ENCODE measurements at places on chromosomes 3 and 15.

- DNase-seq, result no peak
Measured at GRCh38 chr3:57157545-57157944, 7.6 kb downstream of the IL17RD start.

GRCh38 chr3:150745832-150746231 is 17.1 kb downstream of the SIAH2 start:
- no peak for DNase-seq

GRCh38 chr15:94335616-94336015 is 104.3 kb downstream of the MCTP2 start:
- DNase-seq, result no peak

DNA sequence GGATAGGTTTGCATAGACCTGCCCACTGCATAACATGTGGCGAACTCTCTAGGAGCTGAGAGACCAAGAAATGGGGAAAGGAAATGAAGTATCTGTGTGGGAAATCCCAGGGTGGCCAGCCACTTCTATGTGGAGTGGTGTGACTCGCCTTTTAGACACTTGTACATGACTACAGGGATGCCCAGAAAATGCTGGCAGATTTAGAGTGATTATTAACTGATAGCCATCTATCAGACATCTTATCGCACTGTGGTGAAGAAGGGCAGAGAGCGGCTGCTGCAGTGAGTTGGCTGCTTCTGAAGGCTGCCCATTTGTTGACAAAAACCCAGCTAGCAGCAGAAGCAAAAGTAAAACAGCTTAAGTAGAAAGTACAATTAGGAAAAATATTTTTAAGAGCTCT is 18.1 kb upstream of the STAC start:
- no peak for DNase-seq

DNA sequence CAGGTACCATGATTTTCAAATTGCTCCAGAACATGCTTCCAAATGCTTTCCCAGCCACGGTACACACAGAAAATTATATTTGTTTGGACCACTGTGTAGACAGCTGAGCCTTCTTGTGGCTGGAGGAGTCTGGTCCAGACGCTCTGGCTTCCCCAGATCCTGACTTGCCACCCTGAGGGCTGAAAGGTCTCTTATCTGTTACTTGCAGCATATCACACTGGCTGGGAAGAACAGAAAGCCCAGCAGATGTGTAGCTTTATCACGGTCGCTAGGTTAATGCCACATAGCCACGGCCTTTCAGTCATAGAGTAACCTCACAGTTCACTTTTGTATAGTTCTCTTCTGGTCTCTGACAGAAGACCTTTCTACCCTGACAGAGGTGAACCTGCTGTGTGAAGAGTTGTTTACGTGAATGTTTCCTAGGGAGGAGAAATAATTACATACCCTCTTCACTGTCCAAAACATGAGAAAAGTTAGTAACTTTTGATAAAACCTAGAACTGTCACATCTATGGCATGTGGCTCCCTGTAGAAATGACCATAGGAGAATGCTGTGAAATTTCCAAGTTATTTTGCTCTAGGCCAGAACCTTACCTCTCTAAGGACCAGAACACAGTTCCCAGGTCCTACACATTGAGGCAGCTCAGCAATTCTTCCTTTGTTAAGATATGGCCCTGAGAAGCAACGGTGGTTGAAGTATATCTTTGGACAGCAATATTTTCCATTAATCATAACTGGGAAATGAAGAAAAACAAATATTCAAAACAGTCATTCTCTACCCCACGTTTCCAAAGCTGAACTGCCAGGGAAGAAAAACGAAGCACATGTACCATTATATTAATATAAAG is 15.8 kb upstream of the STIMATE start:
- no peak for DNase-seq

GRCh38 chr15:98842973-98843285 is 164.7 kb downstream of the PGPEP1L start:
- no peak for DNase-seq

- no peak for DNase-seq
Measured at GRCh38 chr3:100164743-100165142, 50.4 kb upstream of the FILIP1L start.

GRCh38 chr15:58549013-58549784 is 117.4 kb downstream of the LIPC start:
- DNase-seq, result no peak

DNA sequence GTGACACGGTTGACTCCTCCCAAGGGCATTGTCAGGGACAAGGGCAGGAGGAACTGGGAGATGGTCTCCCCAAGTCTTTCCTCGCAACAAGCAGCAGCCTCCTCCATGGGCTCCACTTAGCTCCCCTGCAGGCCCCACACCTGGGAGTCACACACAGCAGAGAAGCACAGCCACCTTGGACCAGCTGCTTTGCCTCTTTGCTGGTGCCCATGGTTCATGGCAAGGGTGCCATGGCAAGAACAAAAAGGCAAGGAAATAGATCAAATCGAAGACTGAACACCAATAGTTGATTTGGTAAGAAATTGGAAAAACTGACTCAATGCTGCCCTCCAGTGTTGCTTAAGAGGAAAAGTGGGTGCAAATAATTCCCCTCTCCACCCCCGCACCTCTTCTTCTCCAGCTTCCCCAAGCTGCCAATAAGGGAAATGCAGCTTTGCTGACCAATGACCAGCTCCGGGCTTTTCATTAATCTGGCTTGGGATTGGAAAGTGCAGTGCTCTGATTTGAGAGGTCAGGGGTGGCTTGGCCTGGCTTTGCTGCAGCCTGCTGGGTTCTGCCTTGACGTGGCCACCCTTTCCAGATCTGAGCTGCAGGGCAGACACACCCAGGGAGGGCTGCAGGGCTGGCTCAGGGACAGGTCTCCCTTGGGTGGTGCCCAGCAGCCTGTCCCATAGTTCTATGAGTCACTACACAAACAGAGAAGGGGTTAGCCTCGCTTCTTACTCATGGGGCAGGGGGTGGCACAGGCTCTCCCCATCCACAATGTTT is 162.0 kb downstream of the KLF13 start:
- peak; percentile 88 for DNase-seq

DNA sequence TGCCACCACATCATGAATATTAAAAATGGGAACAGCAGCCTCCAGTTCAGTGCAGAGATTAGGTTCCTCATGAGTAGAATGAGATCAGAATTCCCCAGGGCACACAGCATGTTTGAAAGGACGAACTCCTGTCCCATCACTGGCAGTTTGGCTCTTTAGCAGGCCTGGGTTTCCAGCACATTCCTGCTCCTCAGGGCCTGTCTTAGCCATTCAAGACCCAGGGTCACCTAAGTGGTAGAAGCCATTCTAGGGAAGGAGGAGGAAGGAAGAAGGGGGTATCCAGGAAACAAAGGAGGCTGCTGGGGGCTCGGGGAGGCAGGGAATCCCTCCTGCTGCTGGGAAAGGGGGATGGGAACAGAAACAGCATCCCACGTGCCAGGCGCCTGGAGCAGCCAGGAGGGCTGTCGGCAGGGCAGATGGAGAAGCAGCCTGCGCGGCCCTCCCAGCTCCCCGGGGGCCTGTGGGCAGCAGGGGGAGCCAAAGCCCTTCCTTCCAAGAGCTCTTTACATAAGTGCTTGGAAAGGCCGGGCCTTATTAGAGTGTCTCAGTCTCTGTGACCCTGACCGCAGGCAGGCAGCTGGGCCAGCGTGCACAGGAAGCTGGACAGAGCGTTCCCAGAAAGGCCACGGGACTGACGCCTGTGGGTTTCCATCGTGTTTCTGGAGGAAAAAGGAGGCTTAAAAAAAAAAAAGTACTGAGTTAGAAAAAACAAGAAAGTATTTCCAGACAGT is 24.7 kb downstream of the LOXL1 start:
- peak; percentile 90 for DNase-seq

DNA sequence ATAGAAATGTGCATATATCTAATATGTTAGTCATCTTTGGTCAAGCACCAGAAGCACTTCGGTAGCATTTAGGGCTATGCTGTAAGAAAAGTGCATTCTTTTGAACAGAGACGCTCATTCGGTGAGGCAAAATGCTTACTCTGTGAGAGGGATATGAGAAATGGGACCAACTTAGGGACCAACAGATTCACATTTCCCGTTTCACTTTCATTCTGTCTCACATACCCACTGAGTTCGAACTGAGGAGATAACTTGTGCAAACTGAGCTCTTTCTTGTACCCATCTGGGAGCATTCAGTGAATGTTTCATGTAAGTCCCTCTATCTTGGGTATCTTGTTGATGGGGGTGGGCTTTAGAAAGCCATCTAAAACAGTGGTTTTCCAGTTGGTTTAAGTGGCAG is 135.3 kb downstream of the FEZF2 start:
- DNase-seq, result no peak

DNA sequence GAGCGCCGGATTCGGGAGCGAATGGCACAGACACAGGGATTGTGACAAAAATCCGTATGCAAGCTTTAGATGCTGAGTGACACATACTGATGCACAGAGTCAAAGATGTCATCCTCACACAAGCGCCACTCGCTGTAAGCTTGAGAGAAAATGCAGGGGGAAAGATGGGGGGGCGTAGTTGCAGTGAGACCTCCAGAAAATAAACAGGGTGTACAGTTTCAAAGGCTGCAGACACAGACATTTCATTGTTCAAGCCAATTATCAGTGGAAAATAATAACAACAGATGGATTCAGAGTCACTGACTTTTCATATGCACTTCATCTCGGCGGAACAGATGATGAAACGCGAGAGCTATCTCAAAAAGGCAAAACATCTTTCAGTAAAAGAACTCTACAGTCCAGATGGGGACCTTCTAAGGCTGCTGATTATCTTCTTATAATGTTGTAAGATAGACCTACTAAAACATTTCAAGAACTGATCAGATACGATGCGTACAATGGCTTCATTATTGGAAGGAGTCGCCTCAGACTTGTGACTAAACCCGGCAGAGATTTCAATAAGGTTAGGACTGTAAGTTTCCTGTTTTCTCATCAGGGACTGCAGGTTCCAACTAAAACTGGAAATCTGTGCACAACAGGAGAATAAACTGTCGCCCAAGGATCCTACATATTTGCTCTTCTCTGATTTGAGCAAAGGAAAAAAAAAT is 275.4 kb downstream of the FOXP1 start:
- no peak for DNase-seq

- DNase-seq, result no peak
Measured at GRCh38 chr3:9715764-9716437, 12.3 kb downstream of the CPNE9 start.

DNA sequence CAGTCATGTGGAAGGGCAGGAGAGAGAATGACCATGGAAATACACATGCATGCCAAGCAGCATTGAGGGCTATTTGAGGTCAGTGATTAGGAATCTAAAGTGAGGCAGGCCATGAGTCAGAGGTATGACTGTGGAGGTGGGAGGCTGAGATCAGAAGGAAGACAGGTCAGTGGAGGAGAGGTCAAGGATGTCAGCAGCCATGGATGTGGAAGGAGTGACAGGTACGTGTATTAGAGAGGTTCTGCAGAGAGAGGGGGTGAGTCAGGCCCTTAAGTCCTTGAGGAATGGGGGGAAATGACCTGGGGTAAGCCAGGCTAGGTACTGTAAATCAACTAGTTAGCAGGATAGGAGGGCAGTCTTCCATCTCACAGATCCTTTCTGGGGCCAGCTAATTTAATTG is 166.6 kb downstream of the ANO10 start:
- DNase-seq, result no peak

- no peak for DNase-seq
Measured at GRCh38 chr3:69774029-69774428, 34.8 kb downstream of the MITF start.

DNA sequence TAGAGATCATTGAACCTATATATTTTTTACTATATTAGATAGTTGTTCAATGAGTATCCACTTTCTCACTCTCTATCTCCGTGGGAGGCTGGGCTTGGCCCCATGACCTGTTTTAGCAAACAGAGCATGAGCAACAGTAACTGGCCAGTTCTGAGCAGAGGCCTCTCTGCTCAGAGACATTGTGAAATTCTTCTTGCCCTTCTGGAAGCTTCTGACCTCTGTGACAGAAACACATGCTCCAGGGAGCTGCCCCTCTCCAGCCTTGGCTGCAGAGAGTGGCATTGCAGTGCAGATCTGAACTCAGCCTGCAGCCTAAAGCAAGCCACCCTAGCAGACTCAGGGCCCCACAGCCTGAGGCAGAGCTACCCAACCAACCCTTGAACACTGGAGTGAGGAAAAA is 20.5 kb downstream of the FAM240A start:
- DNase-seq, result no peak

GRCh38 chr3:194935061-194935460 is 249.4 kb downstream of the FAM43A start:
- no peak for DNase-seq

DNA sequence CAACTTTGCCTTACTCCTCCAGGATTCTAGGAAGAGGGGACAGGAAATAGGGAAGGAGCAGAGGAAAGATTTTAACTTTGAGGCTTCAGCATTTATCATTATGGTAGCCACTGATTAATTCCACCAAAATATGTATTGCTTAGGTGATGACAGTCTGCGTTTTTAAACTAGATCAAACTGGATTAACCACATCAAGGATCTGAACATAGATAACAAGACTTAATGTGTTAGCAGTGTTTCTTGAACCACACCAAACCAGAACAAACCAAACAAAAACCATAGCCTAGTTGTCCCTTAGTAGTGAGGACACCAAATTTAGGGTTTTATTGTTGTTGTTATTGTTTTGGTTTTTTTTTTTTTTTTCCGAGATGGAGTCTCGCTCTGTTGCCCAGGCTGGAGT is 113.5 kb upstream of the LMOD3 start:
- DNase-seq, result peak; percentile 44

DNA sequence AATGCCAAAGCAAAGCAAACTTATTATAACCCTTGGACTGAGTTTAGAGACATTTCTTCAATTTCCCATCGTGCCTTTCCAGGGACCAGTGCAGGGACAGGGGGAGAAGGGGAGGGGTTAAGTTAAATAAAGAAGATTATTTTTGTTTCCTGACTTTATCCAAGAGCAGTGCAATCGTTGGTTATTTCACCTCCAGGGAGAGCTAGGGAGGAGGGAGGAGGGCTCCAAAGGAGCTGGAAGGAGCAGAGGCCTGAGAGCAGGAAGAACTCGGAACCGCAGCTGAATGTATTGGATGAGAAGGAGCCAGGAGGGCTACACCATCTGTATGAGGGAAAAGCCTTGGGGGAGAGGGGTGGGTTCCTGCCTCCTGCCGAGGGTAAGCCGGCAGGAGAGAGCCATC is 20.7 kb downstream of the HAPLN3 start:
- DNase-seq, result no peak

GRCh38 chr15:35481064-35481463 is 64.9 kb downstream of the DPH6 start:
- no peak for DNase-seq

DNA sequence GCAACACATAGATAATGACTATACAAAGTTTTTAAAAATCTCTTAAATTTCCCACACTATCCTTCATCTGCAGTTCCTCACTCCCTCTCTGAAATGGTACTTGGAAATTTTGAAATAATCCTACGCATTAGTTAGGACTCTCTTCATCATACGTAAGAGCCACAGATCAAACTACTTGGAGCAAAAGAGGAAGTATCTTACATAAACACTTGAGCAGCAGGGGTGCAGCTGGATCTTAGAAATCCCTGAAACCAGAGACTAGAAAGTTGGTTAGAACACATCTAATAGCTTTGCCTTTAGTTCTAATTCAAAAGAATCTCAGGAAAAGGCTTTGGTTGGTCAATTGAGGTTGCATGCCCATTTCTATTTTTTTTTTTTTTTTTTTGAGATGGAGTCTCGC is 38.8 kb upstream of the ZNF445 start:
- DNase-seq, result no peak

- DNase-seq, result no peak
Measured at GRCh38 chr15:26325495-26325894, 447.4 kb downstream of the GABRB3 start.

GRCh38 chr15:58877999-58878825 is 55.3 kb downstream of the SLTM start:
- no peak for DNase-seq

Measured in thymus (tissue), 14 donors.